ENCODE measurements at places on chromosomes 6 and 20. TPM values are rescaled to one million over a fixed set of nuclear protein-coding genes. Genes with fewer than 3 reads are reported as not detected.

Gene AHCY
- total RNA-seq, result 423 TPM

Gene FAM184A
- 18.6 TPM for total RNA-seq

Gene LTA
- not detected for total RNA-seq

DNA sequence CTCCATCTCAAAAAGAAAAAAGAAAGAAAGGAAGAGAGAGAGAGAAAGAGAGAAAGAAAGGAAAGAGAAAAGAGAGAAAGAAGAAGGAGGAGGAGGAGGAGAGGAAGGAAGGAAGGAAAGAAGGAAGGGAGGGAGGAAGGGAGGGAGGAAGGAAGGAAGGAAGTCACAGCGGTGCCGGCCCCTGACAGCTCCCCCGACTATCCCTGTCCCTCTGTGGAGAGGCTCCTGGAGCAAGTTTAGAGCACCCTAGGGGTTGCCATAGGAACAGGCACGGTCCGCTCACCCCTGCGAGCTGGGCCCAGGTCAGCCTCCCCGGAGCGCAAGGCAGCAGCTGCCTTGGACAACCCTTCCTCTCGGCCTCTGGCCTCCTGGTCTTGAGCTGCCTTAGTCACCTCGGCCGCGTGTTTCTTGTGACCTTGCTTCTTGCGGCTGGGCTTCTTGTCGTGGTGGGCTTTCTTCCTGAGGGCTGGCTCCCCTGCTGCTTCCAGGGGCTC is 6.8 kb downstream of the BNIP5 start:
- no peak overlapping the region for H3K4me3 ChIP-seq
- H3K4me1 ChIP-seq, result no peaks in the 10 kb centered on the region
- H3K36me3 ChIP-seq, result no peaks in the 10 kb centered on the region

GRCh38 chr6:55578537-55579363 is at the start of gene HMGCLL1:
Gene HMGCLL1, minus strand, starts transcription at chr6:55579192. Its CDS starts 137 bp downstream, at chr6:55579055.
- peaks cover 11% of the 10 kb centered on the region for H3K27me3 ChIP-seq
- peak; percentile 88 for DNase-seq
- H3K27ac ChIP-seq, result no peak within 1 kb of the TSS
- H3K4me3 ChIP-seq, result peak within 1 kb of the TSS; percentile 77
- H3K4me1 ChIP-seq, result no peaks in the 10 kb centered on the region
- no peaks in the 10 kb centered on the region for H3K36me3 ChIP-seq

DNA sequence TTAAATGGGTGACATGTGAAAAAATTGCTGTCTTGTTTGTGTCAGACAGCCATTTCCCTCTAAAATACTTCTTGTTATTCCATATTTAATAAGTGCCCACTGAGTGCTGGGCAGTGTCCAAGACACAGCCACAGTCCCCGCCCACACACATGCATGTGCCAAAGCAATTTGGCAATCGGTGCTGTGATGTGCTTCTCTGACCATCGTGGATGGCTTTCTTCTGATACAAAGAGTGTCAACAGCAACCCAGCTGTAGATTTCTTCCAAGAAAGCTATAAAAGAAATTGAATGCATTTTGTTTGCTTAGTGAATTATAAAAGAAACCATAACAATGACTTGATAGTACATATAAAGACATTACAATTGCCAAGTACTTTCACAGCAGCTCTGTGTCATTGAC is 140.5 kb upstream of the ATXN1 start:
- no peaks in the 10 kb centered on the region for H3K4me1 ChIP-seq
- no peaks in the 10 kb centered on the region for H3K27me3 ChIP-seq
- H3K36me3 ChIP-seq, result no peaks in the 10 kb centered on the region
- no peak overlapping the region for H3K4me3 ChIP-seq

DNA sequence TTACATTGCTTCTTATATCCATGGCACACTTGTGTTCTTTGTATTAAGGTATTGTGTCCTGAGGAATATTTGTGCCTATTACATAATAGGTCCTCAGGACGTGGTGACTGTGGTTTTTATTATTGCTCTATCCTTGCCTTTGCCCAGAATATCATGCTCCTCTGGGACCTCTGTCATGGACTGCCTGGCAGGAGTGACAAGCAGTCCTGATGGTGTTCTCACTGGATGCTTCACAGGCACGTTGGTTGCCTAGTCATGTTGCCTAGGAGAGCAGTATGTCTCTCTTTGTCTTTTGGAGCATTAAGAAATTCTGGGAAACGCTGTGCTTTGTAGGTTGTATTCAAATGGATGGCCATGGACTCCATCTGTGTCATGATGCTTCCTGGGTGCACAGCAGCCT is 24.7 kb upstream of the MROH8 start:
- no peak overlapping the region for H3K27ac ChIP-seq
- H3K27me3 ChIP-seq, result no peaks in the 10 kb centered on the region
- H3K4me3 ChIP-seq, result no peak overlapping the region

DNA sequence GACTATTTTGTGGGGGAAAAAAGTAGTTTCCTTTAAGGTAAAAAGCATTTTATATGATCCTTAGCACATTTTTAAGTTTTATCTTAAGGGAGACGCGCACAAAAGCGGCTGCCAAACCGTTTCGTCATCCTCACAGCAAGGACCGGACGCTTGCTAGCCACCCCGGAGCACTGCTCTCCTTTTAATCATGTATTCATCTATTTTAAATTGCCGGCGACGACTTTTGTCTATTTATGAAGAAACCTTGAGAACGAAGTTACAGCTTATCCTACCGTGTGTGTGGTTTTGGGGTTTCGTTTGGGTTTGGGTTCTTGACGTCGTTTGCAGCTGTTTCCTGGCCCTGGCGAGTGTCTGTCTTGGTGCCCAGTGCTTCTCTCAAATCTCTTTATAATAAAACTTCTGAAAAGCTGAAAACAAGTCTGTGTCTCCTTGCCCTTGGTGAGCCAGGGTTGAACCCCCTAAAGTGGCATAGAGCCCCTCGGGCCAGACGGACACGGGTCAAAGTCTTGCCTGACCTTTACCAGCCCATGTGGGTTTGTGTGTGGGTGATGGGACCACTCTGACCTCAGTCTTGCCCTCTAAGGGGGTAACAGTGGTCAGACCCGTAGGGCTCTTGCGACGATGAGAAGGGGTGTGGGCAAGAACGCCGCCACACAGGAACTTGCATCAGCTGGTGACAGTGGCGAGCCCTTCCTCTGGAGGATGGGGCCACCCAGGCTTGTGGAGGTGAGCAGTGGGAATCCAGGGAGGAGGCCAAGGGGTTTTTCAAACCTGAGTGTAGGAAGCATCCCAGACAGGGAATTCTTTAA is 117.6 kb downstream of the JPH2 start:
- no peak for DNase-seq
- H3K36me3 ChIP-seq, result no peaks in the 10 kb centered on the region
- no peak overlapping the region for H3K4me3 ChIP-seq
- no peaks in the 10 kb centered on the region for H3K27me3 ChIP-seq
- H3K27ac ChIP-seq, result no peak overlapping the region
- no peaks in the 10 kb centered on the region for H3K4me1 ChIP-seq

DNA sequence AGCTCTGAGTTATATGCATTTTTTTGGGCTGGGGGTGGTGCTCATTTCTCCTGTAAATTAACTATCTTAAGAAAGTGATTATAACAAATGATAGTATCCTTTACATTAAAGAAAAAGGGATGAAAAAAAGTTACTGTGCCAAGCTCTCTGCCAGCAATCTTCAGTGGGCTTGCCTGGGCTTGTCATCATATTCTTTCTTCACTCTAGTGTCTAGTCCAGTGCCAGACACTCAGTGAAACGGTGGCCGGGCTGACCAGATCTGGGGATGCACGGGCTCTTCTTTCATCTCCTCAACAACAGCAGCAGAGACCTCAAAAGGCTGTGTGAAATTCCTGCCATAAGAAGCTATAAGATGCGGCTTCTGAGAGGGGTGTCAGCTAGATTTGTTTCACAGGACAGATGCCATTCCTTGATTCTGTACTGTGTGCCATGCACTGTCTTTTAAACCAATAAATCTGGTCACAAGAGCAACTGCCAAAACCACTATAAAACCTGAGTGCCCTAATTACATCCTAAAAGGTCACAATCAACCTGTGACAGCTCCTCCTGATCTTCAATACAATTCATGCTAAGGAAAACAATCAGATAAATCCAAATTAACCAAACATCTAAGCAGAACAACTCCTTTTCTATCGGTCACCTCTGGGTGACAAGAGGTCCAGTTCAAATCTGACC is 12.1 kb downstream of the EXOC2 start:
- H3K4me3 ChIP-seq, result peak overlapping the region; percentile 23
- no peak for DNase-seq
- no peaks in the 10 kb centered on the region for H3K36me3 ChIP-seq

DNA sequence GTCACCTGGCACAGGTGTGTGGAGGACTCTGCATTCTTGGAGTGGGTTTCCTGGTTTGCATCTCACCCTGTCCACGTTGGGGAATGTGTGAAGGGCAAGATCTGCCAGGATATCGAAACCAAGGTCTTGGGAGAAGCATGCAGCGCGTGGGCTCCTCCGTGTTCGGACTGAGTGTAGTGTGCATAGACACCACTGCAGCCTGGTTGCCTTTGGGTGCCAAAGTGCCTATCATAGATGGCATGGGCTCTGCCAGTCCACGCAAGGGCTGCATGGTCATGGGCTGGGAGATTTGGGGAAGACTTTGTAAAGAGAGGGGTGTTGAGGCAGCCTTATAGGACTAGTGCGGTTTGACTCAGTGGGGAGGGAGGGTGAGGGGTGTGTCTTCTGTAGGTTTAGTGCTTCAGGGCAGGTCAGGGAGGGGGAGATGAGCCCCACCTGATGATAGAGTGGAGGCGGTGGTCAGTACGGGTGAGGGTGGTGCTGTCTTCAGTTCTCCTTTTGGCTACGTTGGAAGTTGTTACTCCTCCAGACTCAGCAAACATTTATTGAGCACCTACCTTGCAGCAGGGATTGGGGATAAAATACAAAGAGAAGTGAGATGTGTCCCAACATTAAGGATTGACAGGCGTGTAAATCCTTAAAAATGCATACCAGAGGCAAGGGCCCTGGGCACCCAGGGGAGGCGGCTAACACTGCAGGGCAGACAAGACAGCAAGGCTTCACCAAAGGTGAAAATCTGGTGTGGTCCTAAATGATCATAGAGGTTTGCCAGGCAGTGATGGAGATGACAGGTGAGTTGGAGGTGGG is 28.3 kb downstream of the DUSP22 start:
- H3K4me3 ChIP-seq, result no peak overlapping the region
- DNase-seq, result no peak
- peaks cover under 1% of the 10 kb centered on the region for H3K36me3 ChIP-seq
- H3K27me3 ChIP-seq, result no peaks in the 10 kb centered on the region

DNA sequence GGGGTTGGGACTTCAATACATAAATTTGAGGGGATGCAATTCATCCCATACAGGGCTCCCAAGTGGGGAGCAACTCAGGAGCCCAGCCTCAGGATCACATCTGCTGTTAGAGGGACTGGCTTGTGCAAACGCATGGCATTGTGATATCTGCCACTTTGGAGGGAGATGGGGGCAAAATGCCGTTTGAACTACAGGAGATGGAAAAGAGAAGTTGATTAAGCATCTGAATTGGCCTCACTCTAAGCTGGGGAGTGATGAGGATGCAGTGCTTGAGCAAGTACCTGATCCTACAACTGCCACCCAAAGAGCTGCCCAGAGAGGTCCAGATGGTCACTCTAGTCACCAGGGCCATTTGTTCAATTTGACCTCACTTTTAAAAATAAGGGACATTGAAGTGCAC is 2.0 kb downstream of the LY86 start:
- H3K4me3 ChIP-seq, result no peak overlapping the region
- no peak for DNase-seq
- no peaks in the 10 kb centered on the region for H3K4me1 ChIP-seq
- no peak overlapping the region for H3K27ac ChIP-seq

DNA sequence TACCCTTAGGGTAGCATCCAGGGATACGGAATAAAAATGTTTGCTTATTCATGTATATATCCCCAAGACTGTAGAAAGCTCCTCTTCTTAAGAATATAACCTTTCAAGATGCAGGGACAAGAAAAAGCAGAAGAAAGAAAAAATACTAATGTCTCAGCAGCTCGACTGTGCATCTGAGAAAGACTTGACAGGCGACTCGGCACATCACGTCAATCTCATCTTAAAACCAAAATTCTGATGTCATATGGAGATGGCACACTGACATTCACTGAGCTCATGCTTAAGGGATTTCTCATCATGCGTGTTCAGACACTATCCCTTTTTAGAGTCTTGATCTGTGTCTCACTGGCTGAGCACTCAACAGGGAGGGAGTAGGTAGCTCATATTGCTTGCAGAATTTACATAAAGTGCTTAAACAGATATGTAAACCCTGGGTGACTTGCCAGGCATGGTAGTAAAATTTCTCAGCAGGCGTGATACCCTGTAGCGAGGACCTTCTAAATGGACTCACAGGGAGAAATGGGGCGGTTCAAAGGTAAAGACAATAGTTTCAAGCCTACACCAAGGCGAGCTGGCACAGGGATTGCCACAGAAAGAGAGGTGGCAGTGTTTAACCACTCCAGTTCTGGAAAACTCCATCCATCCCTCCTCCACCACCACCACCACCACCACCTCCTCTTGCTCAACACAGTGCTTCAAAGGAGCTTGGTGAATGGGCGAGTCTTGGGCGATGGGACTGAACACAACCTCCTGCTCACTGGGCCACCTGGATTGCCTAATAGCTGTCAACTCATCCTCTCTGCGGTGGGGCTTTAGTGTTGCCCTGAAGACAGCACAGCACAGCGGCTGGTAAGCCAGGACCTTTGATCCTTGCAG is 330.5 kb downstream of the TFAP2A start:
- no peak overlapping the region for H3K4me3 ChIP-seq
- no peaks in the 10 kb centered on the region for H3K27me3 ChIP-seq
- no peak for DNase-seq
- H3K36me3 ChIP-seq, result no peaks in the 10 kb centered on the region
- H3K27ac ChIP-seq, result no peak overlapping the region

- no peaks in the 10 kb centered on the region for H3K36me3 ChIP-seq
- DNase-seq, result no peak
- H3K4me1 ChIP-seq, result peaks cover 14% of the 10 kb centered on the region
- H3K4me3 ChIP-seq, result peak overlapping the region; percentile 77
Measured at GRCh38 chr20:51562027-51562331, 19.5 kb upstream of the NFATC2 start.

GRCh38 chr20:16917636-16918035 is 169.5 kb downstream of the OTOR start:
- no peak for DNase-seq
- H3K27ac ChIP-seq, result no peak overlapping the region
- no peaks in the 10 kb centered on the region for H3K27me3 ChIP-seq
- H3K4me1 ChIP-seq, result peaks cover 9% of the 10 kb centered on the region
- no peak overlapping the region for H3K4me3 ChIP-seq
- no peaks in the 10 kb centered on the region for H3K36me3 ChIP-seq

- no peak for DNase-seq
- no peaks in the 10 kb centered on the region for H3K27me3 ChIP-seq
- H3K4me1 ChIP-seq, result no peaks in the 10 kb centered on the region
- no peaks in the 10 kb centered on the region for H3K36me3 ChIP-seq
Measured at GRCh38 chr6:16414205-16414604, 175.8 kb downstream of the GMPR start.
